ENCODE measurements at places on chromosomes 12 and 14. TPM values are rescaled to one million over a fixed set of nuclear protein-coding genes. Genes with fewer than 3 reads are reported as not detected.

GRCh38 chr12:103986829-103987228 is 21.2 kb downstream of the TDG start:
- no peak for DNase-seq
- no peaks in the 10 kb centered on the region for H3K27me3 ChIP-seq
- H3K4me1 ChIP-seq: no peaks in the 10 kb centered on the region
- peaks cover 35% of the 10 kb centered on the region for H3K36me3 ChIP-seq

GRCh38 chr14:88559852-88560251 is 3.0 kb upstream of the ZC3H14 start:
- H3K4me1 ChIP-seq: peaks cover 11% of the 10 kb centered on the region
- no peaks in the 10 kb centered on the region for H3K27me3 ChIP-seq
- H3K4me3 ChIP-seq: no peak overlapping the region
- no peak overlapping the region for H3K27ac ChIP-seq
- H3K36me3 ChIP-seq: peaks cover 3% of the 10 kb centered on the region
- DNase-seq: no peak

DNA sequence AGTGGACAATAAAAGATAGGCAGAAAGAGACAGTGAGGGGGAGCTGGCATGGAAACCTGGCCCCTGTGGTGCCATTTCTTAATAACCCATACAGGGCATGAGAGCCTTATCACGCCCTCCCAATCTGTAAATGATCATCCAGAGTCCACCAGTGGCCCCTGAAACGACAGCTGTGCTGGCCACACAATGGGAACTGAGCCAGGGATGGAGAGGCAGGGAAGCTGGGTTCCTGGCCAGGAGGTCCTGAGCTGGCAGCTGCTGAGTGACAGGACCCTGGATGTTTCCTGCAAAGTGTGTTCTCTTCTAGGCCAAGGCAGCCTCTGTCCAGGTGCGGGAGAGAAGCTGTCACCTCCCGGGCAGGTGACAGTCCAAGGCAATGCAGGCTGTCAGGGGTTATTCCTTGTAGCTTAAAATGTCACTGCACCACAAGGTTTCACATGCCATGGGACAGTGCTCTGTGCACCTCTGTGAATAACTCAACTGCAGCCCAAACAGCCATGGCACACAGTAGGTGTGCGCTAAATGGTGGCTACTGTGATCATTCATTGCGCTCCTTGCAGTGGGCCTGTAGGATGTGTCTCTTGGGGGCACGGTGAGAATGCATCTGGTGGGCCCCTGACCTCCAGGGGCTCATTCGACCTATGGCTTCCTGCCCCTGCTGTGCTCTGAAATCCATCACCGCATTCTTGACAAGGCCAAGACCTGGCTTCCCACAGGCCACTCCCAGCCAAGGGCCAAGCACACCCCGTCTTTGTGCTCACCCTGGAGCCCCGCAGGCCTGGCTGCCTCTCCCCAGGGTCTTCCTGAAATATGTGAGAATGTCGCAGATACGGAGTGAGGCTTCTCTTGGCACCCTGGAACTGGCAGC is 46.3 kb upstream of the BCL11B start:
- H3K4me1 ChIP-seq: no peaks in the 10 kb centered on the region
- H3K27me3 ChIP-seq: no peaks in the 10 kb centered on the region
- H3K36me3 ChIP-seq: no peaks in the 10 kb centered on the region
- no peak overlapping the region for H3K27ac ChIP-seq
- DNase-seq: no peak

DNA sequence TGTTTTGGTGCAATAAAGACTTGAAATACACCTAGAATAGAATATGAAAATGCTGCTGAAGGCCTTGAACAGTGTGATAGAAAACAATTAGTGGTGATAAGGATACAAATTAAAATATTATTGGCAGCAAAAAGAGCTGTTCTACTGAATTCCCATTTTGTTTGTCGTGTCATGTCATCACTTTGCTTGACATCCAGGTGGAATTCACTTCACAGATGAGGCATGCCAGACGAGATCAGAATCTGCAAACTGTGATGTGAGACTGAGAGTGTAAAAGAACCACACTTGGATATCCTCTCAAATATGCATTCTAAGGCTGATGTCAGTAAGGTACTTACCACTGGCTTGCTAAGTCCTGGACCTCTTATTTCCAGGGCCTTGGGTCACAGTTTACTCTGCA is 635.1 kb upstream of the STXBP6 start:
- H3K4me1 ChIP-seq: no peaks in the 10 kb centered on the region
- H3K4me3 ChIP-seq: no peak overlapping the region
- no peaks in the 10 kb centered on the region for H3K27me3 ChIP-seq
- no peaks in the 10 kb centered on the region for H3K36me3 ChIP-seq
- no peak overlapping the region for H3K27ac ChIP-seq

GRCh38 chr12:15151161-15152091 is 69.8 kb downstream of the RERG start:
- H3K4me3 ChIP-seq: no peak overlapping the region
- no peaks in the 10 kb centered on the region for H3K4me1 ChIP-seq
- DNase-seq: no peak
- no peak overlapping the region for H3K27ac ChIP-seq
- no peaks in the 10 kb centered on the region for H3K36me3 ChIP-seq

- DNase-seq: no peak
- H3K4me1 ChIP-seq: no peaks in the 10 kb centered on the region
- H3K36me3 ChIP-seq: no peaks in the 10 kb centered on the region
- no peak overlapping the region for H3K27ac ChIP-seq
Measured at GRCh38 chr14:51430633-51431032, 190.6 kb downstream of the TMX1 start.

- H3K4me3 ChIP-seq: no peak overlapping the region
- peak; percentile 2 for DNase-seq
- H3K4me1 ChIP-seq: no peaks in the 10 kb centered on the region
- no peaks in the 10 kb centered on the region for H3K27me3 ChIP-seq
- no peaks in the 10 kb centered on the region for H3K36me3 ChIP-seq
Measured at GRCh38 chr14:81625343-81625742, 91.7 kb upstream of the SEL1L start.

CEBPE gene
- not detected for total RNA-seq

POTEM gene
- not detected for total RNA-seq

SCN8A gene
- 8.6 TPM for total RNA-seq

RNFT2 gene
- total RNA-seq: 12.3 TPM

B4GALNT3 gene
- 2.3 TPM for total RNA-seq

PLA2G1B gene
- total RNA-seq: 0.69 TPM

IL31 gene
- total RNA-seq: not detected

RFLNA gene
- total RNA-seq: 5.4 TPM

All from Panc1 (cell line).